SHP77 (cell line): ENCODE measurements at places on chromosomes 2 and 18.

DNA sequence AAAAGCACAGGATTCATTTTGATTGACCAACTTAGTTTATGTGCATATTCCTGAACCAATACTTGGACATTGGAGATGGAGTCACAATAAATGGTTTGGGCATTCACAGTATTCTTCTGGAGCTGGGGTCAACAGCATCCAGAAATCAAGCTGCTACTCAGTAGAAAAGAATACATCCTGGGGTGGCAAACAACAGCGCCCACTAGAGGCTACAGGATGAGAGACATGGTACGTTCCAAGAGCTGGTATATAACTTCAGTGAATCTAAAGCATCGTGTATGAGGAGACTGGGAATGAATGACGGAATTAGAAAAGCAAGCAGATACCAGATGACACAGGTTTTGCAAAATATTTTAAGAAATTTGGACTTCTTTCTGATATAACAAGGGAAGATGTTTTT is 142.9 kb upstream of the FIGN start:
- DNase-seq: peak; percentile 3

GRCh38 chr18:76385681-76385975 is 109.4 kb downstream of the ZNF516 start:
- no peak for DNase-seq

- no peak for DNase-seq
Measured at GRCh38 chr18:60892441-60892840, 440.8 kb upstream of the CDH20 start.

GRCh38 chr18:7221424-7222155 is 9.3 kb upstream of the LRRC30 start:
- peak; percentile 44 for DNase-seq

- no peak for DNase-seq
Measured at GRCh38 chr2:82591718-82592117, 1867.4 kb downstream of the SUCLG1 start.

- no peak for DNase-seq
Measured at GRCh38 chr2:7670905-7671641, 753.9 kb downstream of the RNF144A start.

DNA sequence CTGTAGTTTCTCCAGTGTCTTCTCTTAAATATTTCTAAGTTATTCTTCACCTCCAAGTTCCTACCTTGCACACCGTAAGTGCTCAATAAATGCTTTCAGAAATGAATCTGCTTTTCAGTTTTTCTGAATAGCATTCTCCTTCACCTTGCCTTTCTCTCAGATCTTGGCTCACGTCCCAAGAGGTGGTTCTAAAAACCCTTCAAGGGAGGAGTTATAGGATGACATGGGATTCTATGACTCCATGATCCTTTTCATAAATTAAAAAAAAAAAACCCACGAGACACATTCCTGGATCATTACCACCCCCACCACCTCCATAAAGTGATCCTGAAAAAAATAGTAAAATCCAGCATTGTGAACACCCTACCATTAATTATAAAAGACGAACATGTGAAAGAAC is 11.7 kb downstream of the KCTD1 start:
- no peak for DNase-seq

DNA sequence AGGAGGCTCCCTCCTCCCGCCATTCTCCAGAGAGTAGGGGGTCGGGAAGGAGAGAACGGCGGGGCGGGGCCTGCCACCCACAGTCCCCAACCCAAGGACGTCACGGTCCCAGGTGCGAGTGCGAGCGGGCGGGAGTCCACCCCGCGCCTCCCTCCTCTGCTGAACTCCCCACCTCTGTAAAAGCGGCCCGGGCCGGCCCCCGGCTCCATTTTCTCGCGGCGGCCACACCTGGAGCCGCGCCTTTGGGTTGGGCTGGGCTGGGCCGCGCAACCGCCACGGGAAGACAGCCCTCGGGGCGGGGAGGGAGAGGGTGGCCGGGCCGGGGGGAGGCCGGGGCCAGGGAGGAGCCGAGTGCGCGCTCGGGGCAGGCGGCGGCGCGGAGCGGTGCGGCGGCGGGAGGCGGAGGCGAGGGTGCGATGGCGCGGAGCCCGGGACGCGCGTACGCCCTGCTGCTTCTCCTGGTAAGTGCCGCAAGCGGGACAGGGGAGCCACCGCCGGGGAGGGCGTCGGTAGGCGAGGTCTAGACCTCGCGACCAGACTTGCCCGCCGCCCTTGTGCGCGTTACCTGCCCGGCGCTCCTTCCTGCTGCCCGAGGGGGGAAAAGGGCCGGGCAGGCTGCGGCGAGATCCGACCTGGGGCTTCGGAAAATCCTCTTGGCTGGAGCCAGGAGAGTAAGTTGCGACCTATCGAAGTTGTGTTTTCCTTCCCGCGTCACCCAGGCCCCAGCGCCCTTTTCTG is at the start of gene DSG2:
Gene DSG2 (plus strand): TSS at position 342 of the 738 bp plus-strand sequence. CDS start 75 bp downstream, at position 417.
- no peak for DNase-seq

GRCh38 chr18:44741085-44741484 is 60.4 kb downstream of the SETBP1 start:
- DNase-seq: no peak

GRCh38 chr18:8839281-8839680 is 133.9 kb downstream of the MTCL1 start:
- DNase-seq: no peak

DNA sequence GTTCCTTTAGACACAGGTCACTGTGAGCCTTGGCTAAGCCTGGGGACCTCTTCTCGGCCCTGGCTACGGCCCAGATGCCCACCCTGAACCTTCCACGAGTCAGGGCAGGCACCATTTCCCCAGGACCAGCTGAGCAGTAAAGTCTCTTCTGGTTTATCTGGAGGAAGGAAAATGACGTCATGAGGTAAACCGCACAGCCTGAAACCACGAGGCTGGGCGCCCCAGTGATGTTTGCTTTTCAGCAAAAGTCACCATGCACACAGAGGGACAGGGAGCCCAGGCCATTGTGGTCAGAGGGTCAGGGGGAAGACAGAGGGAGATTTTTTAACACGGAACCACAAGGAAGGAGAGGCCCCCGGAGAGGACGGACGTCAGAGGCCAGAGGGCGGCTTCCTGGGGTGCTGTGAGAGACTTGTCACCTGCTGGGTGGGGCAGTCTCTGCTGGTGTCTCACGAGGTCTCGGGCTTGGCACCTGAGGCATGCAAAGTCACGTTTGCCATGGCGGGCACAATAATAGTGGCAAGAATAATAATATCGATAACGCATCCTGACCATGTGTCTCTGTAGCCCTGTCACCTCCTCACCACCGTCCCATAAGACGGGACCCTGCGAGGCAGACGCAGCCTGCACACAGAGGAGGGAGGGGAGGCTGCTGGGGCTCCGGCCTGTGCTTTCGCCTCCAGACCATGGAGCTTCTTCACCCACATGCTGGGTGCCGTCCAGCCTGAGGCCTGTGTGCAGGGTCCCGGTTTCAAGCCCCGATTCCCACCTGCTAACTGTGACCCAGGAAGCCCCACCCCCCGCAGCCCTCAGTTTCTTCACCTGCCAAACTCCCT is 33.2 kb upstream of the FOSL2 start:
- DNase-seq: peak; percentile 17

DNA sequence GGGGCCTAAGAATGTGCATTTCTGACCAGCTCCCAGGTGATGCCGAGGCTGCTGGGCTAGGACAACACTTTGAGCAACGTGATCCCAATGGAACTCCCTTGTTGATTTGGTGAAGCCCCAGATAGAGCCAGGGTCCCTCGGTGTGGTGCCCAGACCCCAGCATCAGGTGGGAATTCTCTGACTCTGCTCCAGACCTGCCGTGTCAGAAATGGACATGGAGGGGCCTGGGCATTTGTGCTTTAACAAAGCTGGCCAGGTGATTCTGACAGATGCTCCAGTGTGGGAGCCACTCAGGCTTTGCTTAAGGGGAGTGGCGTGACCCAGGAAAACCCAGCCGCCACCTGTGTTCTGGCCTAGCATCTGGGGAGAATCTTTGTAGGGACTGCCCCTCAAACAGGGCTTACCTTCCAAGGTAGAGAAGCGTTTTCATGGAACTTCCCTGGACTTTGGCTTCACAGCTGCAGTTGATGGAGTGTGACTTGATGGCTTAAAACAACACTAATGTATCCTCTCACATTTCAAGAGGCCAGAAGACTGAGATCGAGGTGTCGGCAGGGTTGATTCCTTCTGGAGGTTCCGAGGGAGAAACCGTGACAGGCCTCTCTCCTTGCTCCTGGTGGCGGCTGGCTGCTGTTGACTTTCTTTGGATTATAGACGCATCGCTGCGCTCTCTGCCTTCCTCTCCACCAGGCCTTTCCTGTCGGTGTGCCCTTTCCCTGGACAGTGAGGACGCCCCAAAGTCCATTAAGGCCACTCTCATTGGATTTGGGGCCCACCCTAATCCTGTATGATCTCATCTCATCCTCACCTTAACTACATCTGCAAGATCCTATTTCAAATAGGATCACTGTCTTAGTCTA is 57.0 kb upstream of the HDAC4 start:
- DNase-seq: no peak

DNA sequence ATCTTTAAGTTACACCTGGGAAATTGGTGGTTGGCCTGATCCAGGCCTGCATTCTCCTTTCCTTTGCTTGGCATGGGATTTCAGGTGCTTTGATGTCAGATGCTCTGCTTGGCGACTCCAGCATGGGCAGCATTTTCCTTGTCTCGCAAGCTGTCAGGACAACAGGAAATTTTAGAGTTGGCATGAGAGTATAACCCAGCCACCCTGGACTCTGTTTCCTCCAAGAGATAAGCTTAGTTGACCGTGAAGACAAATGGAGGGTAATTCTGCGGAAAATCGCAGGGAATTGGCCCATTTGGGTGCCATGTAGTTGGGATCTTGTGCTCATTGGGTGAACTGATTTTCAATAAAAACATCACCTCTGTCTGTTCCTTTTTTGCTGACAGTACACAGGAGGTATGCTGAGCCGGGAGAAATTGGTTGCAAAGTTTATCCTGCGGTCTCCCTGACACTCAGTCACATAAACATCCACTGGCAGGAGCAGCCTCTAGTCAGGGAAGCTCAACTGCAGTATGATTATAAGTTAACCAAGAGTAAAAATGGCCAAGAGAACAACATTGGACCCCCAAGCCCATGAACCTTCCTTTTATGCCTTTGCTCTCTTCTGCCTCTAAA is 409.9 kb downstream of the SETBP1 start:
- no peak for DNase-seq

DNA sequence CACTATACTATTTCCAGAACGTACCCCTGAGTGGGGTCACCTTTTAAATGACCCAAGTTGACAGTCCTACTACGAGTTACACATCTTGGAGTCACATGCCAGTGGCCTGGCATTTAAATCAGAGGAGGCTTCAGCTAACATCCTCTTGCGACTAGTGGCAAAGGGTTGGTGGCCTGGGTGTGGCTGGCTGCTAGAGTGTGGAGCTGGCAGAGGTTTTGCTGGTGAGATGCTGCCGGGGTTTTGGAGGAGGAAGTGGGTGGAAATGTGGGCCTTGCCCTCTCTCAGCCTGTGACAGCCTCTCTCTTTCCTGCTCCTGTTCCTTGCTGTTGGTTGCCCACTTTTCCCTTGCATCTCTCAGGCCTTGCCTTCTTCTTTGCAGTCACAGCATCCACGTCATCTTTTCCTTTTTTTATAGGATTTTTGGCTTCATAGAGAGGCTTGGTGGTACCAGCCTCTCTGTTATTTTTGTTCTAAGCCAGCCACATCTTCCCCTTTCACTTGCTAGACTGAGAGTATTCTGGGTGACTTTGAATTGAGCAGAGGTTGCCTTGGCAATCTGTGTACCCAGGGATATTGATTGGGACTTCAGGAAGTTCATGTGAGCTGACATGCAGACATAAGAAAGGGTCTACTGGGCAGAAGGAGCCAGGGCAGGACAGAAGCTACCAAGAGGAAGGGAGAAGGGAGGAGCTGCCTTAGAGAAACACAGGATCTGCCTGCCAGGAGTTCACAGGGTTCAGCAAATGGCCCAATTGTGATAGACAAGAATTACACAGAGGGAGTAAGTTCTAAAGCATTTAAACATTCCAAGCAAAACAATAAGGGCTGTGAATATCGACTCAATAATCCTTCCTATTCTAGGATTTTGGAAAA is 55.4 kb downstream of the CDC42EP3 start:
- DNase-seq: no peak

GRCh38 chr2:179701524-179702110 is 159.8 kb downstream of the ZNF385B start:
- DNase-seq: no peak

DNA sequence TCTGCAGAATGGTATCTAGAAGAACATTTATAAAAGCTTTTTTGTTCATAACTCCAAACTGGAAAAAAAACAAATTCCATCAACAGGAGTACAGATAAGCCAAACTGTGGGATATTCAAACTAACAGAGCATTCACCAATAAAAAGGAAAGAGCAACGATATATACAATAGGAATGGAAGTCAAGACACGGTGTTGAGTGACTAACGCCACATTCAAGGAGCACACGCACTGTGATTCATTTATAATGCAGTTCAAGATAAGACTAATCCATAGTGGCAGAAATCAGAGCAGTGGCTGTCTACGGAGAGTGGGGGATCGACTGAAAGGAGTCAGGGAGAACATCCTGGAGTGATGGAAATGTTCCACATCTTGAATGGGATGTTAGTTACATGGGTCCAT is 70.7 kb downstream of the CABYR start:
- DNase-seq: no peak

GRCh38 chr2:180033993-180034894 is 27.1 kb upstream of the CWC22 start:
- peak; percentile 16 for DNase-seq

GRCh38 chr2:201901786-201902185 is 95.4 kb downstream of the CDK15 start:
- DNase-seq: no peak

DNA sequence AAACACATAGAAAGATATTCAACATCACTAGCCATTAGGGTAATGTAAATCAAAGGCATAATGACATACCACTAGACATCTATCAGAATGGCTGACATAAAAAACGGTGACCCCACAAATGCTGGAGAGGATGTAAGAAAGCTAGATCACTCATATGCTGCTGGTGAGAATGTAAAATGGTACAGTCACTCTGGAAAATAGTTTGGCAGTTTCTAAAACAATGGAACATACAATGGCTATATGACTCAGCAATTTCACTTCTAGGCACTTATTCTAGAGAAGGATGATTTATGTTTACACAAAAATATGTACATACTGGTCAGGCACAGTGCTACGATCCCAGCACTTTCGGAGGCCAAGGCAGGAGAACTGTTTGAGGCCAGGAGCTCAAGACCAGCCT is 87.3 kb downstream of the COLEC12 start:
- no peak for DNase-seq

- no peak for DNase-seq
Measured at GRCh38 chr2:62303788-62304187, 107.9 kb downstream of the B3GNT2 start.

GRCh38 chr2:57177176-57177575 is 869.4 kb upstream of the VRK2 start:
- DNase-seq: no peak
